ENCODE measurements at places on chromosomes 3 and 15.

DNA sequence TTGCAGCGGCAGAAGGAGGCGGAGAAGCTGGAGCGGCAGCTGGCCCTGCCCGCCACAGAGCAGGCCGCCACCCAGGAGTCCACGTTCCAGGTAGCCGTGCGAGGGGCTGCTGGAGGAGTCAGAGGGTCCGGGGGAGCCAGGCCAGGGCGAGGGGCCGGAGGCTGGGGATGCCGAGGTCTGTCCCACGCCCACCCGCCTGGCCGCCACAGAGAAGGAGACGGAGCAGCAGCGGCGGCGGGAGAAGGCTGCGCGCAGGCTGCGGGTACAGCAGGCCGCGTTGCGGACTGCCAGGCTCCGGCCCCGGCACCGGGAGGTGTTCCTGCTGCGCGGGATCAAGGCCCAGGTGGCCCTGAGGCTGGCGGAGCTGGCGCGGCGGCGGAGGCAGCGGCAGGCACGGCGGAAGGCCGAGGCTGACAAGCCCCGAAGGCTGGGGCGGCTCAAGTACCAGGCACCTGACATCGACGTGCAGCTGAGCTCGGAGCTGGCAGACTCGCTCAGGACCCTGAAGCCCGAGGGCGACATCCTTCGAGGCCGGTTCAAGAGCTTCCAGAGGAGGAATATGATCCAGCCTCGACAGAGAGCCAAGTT, 625.0 kb downstream of the MCTP2 start:
- no peak for DNase-seq

DNA sequence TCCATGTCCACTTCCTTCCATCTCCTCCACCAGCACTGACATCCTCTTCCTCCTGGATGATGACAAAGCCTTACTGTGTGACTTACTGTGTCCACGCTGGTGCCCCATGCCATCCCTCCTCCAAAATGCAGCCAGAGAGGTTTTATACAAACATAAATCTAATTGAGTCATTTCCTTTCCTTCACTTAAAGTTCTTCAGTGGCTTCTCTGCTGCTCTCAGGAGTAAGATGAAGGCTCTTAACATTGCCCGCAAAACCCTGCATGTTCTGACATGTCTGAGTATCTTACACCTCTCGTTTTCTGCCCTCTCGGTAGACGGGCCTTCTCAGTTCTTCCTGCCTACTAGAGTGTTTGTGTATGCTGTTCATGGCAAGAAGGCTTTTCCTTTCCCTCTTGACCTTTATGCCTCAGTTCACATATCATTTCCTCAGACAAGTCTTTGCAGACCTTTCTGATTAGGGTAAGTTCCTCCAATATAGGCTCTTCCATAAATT, 175.5 kb downstream of the CFAP20DC start:
- DNase-seq, result no peak

DNA sequence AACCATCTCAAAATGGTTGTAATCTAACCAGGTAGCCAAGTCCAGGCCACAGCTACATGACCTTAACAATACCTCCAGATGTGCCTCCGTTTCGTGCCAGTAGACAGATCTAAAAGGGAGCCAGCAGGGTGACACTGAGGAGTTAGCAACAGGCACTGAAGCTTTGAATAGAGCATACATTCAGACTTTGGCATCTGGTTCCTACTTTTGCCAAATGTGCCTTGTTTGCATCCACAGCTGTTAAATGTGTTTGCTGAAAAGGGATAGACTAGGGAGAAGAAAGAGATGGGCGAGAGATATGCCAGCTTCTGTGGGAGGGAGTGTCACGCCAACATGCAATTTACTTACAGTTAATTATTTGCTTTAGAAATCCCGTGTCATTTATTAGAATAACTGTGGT, 1433.9 kb upstream of the CADM2 start:
- no peak for DNase-seq

GRCh38 chr15:65226221-65226620, 14.9 kb upstream of the CILP start:
- no peak for DNase-seq

DNA sequence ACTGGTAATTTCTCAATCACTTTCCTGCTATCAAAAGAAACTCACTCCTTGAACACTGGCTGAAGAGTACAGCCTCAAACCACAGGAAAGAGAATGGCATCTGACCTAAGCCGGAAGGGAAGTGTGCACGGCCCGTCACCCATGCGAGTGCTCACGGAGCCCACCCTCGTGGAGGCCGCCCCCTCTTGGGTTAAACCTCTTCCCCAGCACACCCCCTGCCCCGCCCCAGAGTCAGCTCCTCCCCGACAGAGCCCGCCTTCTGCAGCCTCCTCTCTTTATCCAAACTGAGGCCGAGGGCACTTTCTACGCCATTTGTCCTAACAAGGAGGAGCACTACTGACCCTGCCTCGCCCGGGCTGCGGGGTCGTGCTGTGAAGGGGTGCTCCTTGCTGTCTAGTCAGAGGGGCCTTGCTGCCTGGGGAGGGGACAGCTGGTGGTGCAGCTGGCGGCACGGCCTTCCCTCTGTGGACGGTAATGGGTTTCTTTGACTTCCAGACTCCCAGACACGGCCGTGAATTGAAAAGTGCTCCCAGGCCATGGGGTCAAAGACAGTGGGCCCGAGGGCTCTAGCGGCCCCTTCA, 137.7 kb downstream of the NSMCE3 start:
- DNase-seq, result no peak

GRCh38 chr3:109656225-109656624, 318.9 kb upstream of the DPPA4 start:
- no peak for DNase-seq

DNA sequence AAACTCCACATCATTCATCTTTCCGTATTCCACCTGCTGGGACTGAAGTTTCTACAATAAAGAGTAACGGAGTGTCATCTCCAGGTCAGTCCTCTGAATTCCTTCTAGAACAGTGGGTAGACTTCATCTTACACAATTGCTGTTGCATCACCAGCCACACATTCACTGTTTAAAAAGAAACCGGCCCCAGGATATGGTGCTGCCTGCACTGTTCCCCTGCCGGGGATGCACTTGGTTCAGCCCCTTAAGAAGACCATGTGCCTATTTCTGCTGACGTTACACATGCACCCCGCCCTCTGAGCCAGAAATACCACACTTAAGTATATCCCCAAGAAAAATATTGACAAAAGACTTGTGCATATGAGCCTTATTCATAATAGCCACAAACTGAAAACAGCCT, 233.4 kb downstream of the FEZF2 start:
- no peak for DNase-seq

DNA sequence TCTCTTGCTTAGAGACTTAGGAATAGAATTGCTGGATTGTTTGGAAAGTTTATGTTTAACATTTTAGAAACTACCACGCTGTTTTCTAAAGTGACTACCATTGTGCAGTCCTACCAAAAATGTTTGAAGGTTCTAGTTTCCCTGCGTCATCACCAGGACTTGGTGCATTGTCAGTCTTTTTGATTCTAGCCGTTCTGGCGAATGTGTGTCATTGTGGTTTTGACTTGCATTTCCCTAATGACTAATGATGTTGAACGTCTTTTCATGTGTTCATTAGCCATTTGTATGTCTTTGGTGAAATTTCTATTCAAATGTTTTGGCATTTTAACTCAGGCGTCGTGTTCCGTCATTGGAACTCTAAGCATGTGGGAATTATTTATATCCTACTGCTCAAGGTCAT, 58.0 kb downstream of the CHD2 start:
- DNase-seq, result peak; percentile 38

DNA sequence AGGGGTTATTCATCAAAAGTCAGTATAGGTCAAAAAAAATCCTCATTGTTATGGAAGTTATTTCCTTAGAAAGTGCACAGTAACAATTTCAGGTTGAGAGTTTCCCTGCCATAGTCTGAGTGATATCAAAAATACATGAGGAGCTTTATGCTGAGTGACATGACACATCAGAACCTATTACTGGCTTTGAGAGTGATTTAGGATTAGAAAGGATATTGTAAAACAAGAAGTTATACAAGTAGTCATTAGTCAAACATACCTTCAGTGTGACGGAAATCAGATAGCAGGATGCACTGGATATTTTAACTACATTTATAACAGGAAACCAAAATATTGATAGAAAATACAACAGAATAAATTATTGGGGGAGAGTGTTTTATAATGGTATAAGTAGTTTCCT, 471.1 kb downstream of the VGLL3 start:
- DNase-seq, result no peak

DNA sequence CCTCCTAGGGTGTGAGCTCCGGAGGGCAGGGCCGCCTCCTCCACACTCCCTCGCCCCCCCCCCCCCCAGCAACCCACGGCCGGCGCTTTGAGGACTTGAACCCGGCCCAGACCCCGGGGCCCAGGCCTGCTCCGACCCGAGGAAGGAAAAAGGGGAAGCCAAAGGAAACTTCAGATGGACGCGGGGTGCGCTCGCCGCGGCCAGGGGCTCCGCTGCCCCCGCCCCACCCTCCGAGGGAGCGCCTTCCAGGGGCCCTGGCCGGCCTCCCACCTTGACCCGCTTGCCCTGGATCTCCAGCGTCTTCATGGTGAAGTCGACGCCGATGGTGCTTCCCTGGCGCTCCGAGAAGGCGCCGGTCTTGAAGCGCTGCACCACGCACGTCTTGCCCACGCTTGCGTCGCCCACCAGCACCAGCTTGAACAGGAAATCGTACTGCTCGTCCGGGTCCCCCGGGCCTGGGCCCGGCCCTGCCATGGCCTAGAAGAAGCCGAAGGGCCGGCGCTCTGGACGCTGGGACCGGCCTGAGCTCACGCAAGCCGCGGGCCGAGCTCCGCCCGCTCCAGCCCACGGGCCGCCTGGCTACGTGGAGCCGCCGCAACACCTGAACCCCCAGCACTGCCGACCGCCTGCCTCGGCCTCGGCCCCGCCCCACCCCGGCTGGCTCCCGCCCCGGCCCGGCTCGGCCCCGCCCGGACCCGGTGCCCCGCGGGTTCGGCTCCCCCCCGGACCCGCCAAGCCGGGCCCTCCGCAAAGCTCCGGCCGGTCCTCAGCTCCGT, 400 bp downstream of the RAB43 start:
- no peak for DNase-seq

DNA sequence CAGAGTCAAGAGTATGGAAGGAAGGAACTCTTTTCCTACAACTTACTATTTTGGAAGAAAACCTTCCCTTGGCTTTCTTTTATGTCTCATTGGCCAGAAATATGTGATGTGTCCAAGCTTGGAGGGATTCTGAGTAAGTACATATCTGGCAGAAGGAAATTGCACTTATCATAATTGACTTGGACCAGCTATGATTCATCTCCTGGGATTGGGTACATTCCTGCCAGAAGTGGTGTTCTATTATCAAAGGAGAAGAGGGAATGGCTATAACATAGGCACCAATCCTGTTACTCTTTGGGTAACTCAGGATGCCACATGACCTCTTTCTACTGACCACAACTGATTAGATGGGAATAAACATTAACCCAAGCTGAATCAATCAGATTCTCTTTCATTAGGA, 13.5 kb upstream of the DAZL start:
- no peak for DNase-seq

GRCh38 chr3:27578032-27578431, 93.8 kb upstream of the SLC4A7 start:
- DNase-seq, result no peak

DNA sequence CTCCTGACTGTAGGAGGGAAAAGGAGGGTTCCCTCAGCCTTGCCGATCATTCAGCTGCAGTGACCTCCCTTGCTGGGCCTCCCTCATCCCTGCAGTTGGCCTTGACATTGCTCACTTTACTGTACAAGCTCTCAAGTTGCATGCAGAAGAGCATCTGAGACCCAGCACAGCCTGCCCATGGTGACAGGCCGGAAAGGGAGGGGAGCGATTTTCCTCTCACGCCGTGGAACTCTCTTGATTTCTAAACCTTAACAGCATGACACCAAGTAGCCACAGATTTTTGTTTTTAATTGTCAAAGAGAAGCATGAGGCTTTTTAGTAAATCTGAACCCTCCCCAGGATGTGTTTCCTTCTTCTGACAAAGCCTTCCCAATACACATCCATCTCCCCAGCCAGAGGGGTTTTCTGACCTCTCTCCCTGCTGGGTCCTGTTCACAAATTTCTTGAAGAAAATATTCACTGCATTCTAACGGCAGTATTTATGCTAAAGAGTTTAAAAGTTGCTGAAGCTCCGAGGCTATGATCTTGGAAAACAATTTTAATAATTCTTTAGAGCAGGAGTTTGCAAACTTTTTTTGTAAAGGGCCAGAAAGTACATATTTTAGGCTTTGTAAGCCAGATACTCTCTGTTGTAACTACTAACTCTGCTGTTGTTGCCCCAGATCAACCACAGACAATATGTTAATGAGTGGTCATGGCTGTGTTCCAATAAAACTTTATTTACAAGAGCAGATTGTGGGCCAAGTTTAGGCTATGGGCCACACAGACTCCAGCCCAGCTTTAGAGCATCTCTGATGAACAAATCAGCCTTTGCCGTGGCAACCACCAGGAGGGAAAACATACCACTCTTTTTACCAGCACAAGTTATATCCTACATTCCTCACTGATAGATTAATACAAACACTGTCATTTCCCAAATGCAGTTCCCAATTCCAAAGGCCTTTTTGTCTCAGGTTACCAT, 34.8 kb downstream of the LMCD1 start:
- DNase-seq, result no peak

DNA sequence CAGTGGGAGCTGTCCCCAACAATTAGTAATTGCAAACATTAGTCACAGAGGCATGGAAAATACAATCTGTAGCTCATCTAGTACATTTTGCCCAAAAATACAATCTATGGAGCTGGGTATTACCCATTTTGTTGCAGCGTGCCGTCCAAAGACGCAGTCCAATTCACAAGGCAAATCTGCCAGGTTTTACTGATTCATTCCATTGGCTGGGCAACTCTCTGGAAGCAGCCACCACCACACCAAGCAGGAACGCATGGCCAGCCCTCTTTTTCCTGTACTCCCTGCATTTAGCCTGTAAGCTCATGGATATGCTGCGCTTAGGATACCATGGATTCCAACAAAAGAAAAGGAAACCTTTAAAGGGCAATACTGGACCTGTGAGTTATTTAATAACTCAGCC, 60.5 kb upstream of the ARRDC4 start:
- no peak for DNase-seq

DNA sequence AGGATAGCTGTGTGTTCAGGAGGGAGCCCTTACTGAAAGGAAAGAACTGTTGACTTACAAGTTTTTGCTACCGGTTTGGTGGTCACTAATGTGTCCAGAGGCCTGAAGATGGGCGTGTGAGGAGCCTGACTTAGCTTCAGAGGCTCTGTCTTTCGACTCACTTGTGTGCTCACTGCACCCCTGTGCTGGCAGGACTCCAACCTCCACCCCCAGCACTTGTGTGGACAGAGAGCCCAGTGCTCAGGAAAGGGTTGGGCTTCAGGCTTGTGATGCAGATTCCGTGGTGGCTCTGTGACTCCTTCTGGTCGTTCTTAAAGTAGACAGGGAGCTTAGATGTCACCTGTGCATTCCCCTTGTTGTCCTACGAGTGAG, 100.9 kb downstream of the PGPEP1L start:
- DNase-seq, result no peak

GRCh38 chr3:47238017-47238416, 44.6 kb downstream of the KIF9 start:
- no peak for DNase-seq

GRCh38 chr3:123445702-123446101, 3.2 kb downstream of the ADCY5 start:
- DNase-seq, result no peak

- no peak for DNase-seq
Measured at GRCh38 chr3:20564966-20565365, 379.0 kb upstream of the SGO1 start.
